ENCODE measurements at places on chromosomes 16 and 17.

- DNase-seq: no peak
Measured at GRCh38 chr16:58345574-58346354, 46.5 kb upstream of the GINS3 start.

DNA sequence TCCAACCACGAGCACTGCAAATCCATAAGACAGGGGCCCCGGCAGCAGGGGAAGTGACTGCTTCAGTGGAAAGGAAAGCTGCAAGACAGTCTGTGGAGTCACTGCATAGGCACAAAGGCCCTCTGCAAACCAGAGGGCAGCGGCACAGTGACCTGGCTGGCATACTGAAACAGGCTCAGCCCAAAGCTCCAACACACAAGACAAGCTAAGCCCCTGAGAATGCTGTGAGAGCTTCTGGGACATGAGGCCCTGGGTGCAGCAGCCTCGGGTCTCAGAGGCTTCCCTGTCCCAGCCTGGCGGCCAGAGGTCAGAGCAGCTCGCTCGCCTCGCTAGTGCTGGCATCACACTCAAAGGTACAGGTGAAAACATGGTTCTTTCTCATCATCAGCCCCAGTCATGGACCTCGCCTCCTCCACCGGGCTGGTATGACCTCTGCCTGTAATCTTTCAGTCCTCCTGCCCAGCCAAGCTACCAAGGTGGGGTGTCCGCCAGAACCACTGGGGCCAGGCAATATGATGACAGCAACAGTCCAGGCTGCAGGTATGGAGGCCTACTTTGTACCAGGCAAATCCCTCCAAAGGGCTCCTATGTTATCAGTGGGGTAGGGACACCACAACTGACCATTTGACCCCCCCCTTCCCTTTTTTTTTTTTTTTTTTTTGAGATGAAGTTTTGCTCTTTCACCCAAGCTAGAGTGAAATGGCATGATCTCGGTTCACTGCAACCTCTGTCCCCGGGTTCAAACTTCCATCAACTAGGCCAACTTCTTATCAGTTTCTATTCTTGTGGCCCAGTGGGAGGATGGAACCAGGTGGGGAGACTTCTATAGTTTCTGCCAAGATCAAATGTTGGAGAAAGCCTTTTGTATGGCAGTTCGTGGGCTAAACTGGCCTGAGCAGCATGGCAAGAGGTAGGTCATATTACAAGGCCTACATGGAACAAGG, 19.2 kb downstream of the ST3GAL2 start:
- DNase-seq: no peak

- DNase-seq: no peak
Measured at GRCh38 chr17:70086516-70086915, 11.5 kb downstream of the KCNJ16 start.

DNA sequence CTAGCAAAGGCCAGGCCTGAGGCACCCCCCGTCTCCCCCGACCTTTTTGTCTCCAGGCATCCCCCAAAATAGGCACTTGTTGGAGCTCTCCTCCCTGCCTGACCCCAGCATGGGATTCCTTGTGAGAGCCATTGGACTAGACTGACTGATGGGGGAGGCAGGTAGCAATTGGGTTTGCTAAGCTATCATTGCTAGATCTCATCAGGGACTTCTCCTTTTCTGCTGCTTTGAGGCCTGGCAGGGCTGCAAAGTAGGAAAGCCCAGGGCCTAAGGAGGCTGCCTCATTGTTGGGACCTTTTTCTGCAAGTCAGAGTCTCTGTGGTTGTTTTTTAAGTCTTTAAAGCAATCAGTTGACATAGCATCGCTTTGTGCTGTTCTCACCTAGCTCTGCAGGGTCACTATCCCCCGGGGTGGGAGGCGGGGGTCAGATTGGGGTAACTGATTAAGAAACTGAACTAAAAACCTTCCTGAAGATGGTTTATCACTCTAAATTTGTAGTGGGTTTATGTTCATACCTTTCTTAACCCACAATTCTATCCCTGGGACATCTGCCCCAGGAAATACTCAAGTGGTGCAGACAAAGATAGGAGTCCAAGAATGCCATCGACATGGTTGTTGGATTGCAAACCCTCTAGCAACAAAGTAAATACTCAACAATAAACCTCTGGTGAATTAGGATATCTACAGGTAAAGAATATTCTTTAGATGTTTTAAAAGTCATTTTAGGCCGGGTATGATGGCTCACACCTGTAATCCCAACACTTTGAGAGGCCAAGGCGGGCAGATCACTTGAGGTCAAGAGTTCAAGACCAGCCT, 28.0 kb downstream of the LLGL2 start:
- no peak for DNase-seq

DNA sequence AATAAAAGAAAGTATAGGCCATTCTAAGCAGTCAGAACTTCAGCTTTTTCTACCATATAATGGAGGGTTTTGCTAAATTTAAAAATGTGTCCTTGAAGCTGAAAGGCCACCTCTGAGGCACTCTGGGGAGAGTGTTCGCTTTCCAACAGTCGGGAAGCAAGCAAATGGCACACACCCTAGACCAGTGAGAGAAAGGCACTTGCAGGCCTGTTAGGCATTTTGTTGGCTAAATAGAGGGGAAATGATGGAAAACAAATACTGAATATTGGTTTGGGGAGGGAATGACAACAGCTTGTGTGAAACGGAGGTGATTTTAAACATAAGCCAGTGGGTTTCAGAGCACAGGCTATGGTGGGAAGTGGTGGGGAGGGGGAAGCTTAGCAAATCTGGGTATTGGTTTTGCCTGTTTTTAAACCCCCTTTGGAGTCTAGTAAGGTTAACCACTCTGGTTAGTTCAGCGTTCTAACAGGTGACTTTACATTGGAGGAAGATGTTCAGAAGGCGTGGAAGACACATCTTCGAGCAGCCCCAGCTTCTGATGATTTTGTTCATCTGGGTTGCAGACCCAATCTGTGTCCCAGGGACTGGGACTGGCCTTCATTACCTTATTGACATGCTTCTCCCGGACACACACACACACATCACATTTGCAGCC, 90.5 kb downstream of the PRKCA start:
- DNase-seq: no peak

- DNase-seq: no peak
Measured at GRCh38 chr16:78523212-78523985, 423.9 kb downstream of the WWOX start.

GRCh38 chr17:48577946-48578615, at the start of gene HOXB4:
HOXB4 (minus strand) TSS chr17:48578350; CDS start chr17:48578319, 31 bp downstream.
- no peak for DNase-seq

DNA sequence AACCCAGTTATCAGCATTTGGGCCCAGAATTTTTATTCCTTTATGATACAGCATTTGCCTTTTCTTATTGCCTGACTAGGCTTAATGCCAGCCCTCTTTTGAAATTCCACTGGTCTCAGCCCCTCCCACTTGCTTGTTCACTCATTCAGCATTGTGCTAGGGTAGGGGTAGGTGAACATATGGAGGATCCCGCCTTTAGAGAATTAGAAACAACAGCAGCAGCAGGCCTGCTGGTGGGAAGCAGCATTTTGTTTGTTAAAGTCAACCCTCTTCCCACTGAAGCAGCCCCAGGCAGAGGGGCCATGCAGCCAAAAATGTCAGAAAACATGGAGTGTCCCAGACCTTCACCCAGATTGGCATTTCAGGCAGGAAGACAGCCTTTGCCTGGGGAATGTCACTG, 1355.2 kb downstream of the CDH8 start:
- DNase-seq: no peak

DNA sequence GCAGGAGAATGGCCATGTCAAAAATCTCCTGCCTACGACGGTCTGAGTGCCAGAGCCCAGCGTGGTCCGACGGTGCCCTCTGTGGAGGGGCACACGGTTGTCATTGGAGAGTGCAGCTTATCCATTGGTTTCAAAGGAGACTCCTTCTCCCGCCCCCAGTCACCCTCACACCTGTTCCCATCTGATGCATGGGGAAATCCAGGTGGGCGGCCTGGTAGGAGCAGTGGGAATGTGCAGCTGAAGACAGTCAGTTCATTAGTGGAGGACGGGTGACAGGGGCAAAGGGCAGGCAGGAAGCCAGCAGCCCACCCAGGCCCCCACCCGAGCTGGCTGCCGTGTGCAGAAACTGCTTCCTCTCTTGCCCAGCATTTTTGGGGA, 162.3 kb downstream of the IRF8 start:
- DNase-seq: no peak

- DNase-seq: peak; percentile 33
Measured at GRCh38 chr17:49031965-49032928, 35.1 kb downstream of the IGF2BP1 start.

- DNase-seq: no peak
Measured at GRCh38 chr17:37774504-37774903, 29.6 kb upstream of the HNF1B start.
